ENCODE measurements at places on chromosomes 1 and 21.

DNA sequence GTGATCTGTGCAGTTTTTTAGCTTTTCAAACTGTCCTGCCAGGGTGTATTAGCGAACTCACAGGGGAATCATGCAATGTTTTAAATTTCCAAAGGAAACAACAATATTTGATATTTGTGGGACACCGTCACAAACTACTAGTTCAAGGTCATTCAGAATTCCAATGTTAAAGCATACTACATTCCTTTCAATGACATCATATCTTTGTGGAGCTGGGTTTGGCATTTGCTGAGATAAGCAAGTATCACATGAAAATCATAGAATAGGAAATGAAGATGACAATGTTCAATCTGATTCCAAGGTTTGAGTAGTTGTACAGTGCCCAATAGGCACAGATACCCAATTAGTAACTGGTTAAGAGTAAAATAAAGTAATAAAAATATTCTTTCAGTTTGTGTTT lies 35.6 kb downstream of the NUF2 start:
- no peaks in the 10 kb centered on the region for H3K4me1 ChIP-seq
- no peak overlapping the region for H3K27ac ChIP-seq
- no peaks in the 10 kb centered on the region for H3K27me3 ChIP-seq
- DNase-seq, result no peak

GRCh38 chr1:8367571-8368194 lies 49.8 kb downstream of the SLC45A1 start:
- DNase-seq, result no peak
- H3K27ac ChIP-seq, result peak overlapping the region; percentile 58
- peaks cover 4% of the 10 kb centered on the region for H3K36me3 ChIP-seq

DNA sequence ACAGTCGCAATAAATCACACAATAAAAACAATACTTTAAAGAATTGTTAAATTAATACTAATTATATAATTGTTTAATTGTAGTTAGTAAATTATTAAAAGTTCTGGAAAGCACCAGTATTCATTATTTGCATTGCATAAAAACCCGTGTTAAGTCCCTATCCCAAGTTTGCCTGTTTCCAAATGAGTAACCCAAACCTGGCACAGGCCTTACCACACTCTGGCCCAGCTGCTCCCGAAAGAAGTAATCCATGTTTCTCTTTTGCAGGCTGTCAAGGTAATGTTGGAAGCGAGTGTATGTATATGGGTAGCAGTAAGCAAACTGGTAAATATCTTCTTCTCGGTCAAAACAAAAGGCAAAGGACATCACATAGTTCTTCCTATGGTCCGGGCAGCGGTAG lies 268.7 kb upstream of the BEND5 start:
- H3K4me1 ChIP-seq, result no peaks in the 10 kb centered on the region
- no peak overlapping the region for H3K27ac ChIP-seq
- DNase-seq, result no peak
- H3K27me3 ChIP-seq, result peaks cover 25% of the 10 kb centered on the region

GRCh38 chr1:47593013-47593568 lies 155.2 kb downstream of the FOXD2 start:
- H3K27ac ChIP-seq, result no peak overlapping the region
- peaks cover 33% of the 10 kb centered on the region for H3K27me3 ChIP-seq
- peaks cover 7% of the 10 kb centered on the region for H3K4me1 ChIP-seq
- no peaks in the 10 kb centered on the region for H3K36me3 ChIP-seq

GRCh38 chr1:70495370-70495769 lies 84.3 kb downstream of the CTH start:
- H3K27ac ChIP-seq, result no peak overlapping the region
- H3K36me3 ChIP-seq, result no peaks in the 10 kb centered on the region
- no peak overlapping the region for H3K4me3 ChIP-seq
- DNase-seq, result no peak
- H3K4me1 ChIP-seq, result no peaks in the 10 kb centered on the region
